ENCODE measurements at places on chromosomes 1 and 21.

GRCh38 chr21:42221581-42222345, 2.8 kb downstream of the ABCG1 start:
- DNase-seq: peak; percentile 32

- no peak for DNase-seq
Measured at GRCh38 chr1:25744636-25745425, 55.2 kb upstream of the SELENON start.

DNA sequence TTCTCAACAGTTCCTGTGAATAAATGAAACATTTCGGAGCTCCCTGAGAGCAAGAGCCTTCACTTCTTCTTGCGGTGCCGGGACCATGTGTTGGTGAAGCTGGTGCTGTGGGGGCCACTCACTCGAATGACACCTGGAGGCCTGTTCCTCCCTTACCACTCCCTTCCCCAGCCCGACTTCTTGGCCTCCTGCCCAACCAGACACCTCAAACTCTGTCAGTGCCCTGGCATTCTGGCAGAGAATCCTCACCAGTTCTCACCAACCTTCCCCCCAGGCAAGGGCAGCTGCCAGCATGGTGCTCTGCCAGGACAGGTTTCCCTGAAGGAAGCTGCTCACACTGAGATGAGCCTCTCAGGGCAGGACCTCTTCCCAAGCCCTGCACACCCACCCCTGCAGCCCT, 68.3 kb downstream of the MPZL1 start:
- DNase-seq: peak; percentile 94

- DNase-seq: no peak
Measured at GRCh38 chr21:35400233-35400939, 351.3 kb upstream of the RUNX1 start.

DNA sequence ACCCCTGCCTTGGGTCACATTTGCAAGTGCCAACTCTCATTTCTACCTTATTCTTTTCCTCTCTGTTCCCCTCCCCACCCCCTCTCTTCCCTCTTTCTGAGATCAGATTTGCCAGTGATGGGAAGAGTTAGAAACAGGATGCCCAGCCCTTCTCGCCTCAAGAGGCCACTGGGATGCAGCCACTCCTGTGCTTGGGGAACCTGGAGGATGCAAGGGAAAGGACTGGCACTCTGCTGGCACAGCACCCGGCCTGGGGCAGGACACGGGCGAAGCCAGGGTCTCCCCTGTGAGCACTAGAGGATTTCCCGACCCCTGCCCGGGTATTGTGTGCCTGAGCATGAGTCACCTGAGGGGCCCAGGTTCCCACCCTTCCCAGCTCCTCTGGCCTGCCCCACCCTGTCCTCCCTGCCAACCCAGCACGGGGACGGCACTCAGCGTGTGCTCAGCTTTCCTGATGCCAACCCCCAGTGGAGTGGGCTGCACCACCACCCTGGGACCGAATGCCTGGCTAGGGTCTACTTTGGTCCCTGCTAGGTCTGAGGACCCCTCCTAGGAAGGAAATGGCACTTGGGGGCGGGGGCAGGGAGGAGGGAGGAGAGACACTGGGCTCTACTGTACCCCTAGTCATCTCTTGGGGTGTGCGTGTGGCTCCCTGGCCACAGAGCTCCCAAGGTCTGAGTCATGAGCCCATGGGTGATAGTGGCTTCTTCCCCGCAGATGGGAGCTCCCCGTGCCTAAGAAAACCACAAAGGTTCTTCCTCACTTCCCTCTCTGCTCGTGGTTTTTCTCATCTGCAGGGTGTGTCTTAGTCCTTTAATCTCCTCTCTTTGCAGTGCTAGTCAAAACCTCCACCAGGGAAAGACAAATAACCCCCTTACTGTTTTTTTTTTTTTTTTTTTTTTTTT, 12.4 kb downstream of the LMNA start:
- DNase-seq: no peak

DNA sequence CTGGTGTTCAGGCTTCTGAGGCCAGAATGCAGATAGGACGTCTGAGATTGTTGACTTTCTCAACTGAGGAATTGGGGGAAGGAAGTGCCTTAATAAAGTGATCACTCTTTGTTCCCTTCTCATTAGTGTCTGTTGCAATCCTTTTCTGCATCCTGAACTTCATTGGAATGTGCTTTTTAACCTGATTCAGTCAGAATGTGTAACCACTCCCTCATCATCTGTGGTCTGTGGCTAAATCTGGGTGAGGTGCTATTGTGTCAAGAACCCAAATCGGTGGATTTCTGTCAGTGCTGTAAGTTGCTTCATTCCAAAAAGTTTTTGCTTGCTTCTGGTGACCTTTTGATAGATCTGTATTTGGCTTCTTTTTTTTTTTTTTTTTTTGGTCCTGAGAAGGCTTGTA, 38.2 kb downstream of the ARID1A start:
- no peak for DNase-seq

DNA sequence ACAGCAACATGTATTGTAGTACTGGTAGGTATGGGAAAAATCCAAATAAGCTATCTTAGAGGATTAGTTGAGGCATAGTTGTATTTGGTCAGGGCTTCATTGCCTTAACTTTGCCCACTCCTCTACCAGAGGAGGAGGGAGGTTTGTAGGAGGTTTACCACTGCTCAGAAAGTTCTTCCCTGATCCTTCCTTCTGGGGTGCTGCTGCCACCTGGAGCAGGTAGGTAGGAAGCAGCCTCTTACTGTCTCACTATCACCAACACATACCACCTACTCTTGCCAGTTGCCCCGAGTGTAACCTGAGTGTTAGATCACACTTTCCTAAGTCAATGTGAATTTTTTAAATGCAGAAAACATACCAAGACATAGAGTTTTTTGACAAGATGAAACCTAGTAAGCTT, 24.1 kb upstream of the ZSWIM5 start:
- DNase-seq: no peak

GRCh38 chr1:196271212-196271947, 336.9 kb downstream of the KCNT2 start:
- no peak for DNase-seq

DNA sequence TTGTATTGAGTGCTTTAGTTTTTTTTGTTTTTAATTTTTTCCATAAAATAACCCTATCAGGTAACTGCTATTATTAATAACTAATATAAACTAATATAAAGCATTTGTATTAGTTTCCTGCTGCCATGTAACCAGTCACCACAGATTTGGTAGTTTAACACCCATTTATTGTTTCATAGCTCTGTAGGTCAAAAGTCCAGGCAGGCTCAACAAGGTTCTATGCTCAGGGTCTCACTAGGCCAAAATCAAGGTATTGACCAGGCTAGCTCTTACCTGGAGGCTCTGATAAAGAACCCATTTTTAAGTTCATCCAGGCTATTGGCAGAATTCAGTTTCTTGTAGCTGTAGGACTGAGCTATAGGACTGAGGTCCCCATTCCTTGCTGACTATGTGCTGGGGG, 189.4 kb downstream of the DAB1 start:
- DNase-seq: no peak

DNA sequence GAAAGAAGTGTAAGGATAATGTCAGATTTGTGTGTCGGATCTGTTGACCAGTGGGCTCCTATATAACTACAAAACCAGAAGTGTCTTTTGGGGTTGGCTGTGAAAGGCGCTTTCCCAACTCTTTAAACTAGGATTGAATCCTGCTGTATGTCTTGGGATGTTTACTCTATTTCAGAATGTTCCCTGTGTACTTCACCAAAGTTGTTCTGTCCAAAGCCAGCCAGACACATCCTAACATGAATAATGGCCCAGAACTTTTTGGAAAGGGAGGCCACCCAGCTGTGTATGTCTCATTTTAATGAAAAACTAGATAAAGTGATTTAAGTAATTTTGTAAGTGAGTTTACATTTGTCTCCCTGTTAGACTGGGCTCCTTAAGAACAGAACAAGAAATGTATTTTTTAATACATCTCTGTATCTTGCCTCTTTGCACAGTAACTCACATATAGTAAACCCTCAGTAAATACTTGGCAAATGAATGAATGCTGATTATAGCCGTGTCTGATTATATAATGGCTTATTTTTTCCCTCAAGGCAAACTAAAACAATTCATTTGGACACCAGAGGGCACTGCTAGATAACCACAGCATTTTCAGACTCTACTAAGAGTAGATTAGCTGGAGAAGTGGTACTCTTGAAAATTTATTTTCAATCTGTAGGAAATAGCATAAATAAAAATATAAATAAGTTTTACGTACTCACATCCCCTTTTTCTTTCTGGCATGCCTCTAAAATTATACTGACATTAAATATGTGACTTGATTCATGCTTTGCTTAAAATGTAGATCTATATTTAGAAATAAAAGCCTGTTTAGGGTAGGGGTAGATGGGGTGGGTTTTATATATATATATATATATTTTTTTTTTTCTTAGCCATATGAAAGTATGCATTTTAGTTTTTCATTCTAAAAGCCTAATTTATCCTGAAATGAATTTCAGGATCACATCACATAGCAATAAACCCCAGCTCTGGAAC, 23.8 kb downstream of the TSEN15 start:
- no peak for DNase-seq

DNA sequence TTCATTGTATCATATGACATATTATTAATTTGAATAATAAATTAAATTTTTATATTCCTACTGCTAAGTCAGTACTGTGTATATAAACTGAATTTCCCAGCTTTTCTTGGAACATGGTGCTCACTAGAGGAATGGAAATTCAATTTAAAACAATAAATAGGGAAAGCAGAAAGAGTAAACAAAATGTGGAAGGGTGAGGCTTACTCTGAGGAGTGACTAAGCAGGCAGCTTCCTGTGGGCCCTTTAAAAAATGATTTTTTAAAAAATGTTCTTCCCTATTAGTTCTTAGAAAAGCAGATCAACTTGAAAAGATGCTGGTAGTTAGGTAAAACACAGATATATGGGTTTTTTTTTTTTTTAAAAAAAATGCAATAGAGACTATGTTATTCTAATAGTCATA, 49.5 kb upstream of the S1PR1 start:
- no peak for DNase-seq

DNA sequence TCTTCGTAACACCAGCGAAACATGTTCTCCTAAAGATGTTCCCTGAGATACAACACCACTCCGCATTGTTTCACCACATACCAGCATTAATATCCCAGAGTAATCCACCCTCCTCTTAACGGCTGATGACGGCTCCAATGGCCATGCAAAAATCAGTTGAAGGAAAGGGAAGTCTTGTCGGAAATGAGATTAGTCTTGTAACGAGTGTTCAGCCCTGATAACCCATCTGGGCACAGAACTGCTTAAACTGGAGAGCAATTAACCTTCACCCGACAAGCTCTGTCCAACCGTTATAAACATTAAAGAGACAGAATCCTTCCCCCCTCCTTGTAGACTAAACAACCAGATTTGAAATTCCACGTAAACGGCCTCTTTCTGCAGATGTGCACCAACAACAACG, 21.9 kb downstream of the ERG start:
- DNase-seq: no peak

DNA sequence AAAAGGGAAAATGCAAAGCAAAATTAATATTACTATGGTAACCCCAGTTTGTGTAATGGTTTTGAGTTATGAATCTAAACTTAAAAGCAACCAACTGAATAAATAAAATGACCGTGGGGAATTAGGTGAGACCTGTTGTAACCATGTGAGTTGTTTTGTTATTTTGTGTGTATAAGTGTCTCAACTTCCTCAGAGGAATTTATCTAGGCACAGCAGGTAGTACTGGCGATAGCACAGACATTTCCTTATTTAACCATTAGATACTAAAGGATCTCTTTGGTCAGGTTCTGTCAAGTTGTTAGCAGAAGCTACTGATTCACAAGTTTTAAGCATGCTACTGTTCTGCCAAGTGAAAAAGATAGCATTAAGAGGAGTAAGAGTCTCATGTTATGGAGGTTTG, 39.3 kb upstream of the LRRC7 start:
- DNase-seq: no peak

DNA sequence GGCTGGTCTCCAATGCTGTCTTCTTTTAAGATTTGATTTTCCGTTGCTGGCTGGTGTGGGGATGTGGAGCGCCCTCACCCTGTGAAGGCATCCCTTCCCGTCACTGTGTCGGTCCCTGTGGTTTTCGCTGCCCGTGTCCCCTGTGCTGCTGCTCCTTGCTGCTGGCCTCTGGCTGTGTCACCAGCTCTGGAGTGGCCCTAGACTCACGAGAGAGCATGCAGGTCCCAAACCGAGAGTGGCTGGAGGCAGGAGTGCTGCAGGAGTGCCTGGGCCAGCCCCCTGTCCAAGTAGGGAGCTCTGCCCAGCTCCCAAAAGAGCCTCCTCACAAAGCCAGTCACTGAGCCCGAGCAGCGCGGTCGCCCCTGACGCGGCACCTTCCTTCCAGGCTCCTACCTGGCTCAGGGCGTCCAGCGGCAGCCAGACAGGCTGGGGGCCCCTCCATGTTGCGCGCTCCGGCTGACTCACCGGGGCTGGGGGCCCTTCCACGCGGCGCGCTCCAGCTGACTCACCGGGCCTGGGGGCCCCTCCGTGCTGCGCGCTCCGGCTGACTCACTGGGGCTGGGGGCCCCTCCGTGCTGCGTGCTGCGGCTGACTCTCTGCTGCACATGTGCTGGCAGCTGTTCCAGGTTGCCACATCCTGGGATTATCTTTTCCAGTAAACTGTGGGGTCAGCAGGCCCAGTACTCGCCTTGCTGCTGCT, 106.7 kb upstream of the COL6A1 start:
- peak; percentile 93 for DNase-seq

- DNase-seq: no peak
Measured at GRCh38 chr1:32071758-32072621, 749 bp upstream of the TMEM39B start.

DNA sequence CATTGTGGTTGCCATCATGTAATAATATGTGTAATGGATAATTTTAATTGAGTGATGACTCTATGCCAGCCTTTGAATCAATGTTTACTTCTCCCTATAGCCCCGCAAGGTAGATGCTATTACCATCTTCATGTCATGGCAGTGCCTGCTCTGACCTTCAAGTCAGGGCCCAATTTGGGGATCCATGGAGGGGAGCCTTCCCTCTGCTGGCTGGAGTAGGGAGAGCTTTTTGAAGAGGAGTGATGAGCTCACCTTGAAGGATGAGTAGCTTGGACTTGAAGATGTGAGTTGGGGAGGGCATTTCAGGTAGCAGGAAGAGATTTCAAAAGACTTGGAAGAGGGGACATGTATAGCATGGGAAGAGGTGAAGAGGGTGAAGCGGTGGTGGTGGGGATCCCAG, 189.2 kb downstream of the FOXD2 start:
- DNase-seq: no peak

DNA sequence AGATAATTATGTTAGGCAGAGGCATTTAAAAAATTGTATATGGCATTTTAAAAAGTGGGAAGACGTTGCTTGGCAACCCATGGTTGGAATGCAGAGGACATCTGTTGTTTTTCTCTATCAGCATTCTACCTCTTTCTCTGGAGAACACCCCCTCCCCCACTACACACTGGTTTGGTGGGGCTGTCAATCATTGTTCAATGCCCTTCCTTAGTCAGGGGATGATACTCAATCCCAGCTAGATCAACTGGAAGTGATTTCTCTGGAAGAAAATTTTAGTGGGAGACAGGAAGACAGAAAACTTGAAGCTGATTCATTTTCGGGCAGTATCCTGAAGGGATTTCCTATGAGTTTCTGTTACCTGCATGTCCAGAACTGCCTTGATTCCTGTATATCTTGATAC, 35.7 kb upstream of the CAP1 start:
- DNase-seq: no peak

- peak; percentile 56 for DNase-seq
Measured at GRCh38 chr1:2014741-2015735, 4.1 kb upstream of the GABRD start.

- DNase-seq: no peak
Measured at GRCh38 chr1:67812226-67812625, 21.0 kb downstream of the GNG12 start.
